T-helper 22 cell (primary cell): ENCODE measurements at places on chromosomes 5 and 9.

DNA sequence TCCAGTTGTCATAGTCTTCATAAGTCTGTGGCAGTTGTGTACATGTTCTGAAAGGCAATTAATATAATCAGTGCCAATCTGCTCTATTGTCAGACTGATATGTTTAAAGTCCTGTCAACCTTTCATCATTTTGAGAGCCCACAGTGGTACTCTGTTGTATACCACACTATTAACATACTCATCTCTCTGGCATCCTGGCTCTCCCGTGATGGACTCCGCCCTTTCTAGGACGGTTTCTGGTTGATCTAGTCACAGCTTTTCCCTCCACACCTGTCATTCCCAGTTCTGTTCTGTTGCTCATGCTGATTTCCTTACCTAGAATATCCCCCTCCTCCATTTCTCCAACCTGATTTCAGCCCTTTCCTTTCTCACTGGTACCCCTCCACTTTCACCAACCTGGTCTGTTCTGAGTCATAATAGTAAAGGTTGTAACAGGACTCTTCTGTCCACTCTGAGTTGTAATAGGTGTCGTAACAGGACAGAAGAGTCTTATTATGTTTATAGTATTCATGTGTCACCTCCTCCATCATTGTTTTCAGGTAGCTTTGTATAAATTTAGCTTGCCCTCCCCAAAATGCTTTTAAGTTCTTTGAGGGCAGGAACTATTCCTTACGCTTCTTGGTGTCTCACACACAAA is 4.1 kb downstream of the PTCD2 start:
- DNase-seq = no peak

DNA sequence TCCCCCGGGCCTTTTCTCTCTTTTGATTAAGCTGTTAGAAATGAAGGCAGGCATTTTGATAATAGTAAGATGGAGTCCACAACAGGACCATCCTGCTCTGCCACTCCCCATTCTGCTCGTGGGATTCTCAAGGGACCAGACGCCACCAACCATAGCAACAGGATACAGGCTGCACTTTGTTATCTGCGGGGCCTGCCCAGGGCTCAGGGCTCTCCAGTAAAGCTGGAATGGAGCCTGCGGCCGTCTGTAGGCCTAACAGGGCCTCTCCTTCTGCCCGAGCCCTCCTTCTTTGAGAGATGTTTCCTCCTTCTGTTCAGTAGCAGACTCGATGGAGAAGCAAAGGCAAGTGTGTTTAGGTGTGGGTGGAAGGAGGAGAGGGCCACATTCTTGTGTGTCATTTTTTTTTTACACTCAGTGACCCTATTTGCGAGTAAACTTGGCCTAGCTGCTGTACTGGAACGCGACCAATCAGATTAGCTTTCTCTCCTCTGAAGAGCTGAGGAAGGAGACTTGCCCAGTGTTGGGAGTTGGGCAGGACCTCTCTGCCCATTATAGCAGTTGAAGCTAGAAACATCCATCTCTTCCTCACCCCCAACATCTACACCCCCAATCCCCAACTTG is 8.9 kb upstream of the EPB41L4B start:
- DNase-seq = no peak

- no peak for DNase-seq
These were observed 127.2 kb downstream of the MLLT3 start for GRCh38 chr9:20495098-20495497.

- no peak for DNase-seq
These were observed 126.8 kb downstream of the NXNL2 start for GRCh38 chr9:88661759-88662158.

- no peak for DNase-seq
These were observed 47.7 kb downstream of the CNTRL start for GRCh38 chr9:121122246-121123032.

DNA sequence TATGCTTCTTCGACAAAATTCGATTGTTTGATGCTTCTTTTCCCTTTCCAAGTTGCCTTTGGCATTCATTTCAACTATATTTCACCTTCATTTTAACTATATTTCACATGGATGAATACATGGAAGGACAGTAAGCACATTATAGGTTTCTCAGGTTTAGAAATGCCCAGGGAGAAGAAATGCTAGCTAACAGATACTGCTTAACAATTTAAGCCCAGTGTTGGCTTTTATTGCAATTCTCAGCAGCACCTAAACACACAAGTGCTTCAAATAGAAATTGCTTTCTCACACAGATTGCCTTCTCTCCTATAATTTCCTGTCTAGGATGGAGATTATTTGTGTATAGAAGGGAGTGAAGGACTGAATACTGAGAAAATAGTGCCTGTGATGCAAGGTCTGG is 30.2 kb upstream of the SMC5 start:
- no peak for DNase-seq

GRCh38 chr9:121551985-121552753 is 52.5 kb upstream of the GGTA1 start:
- DNase-seq = no peak

- DNase-seq = no peak
These were observed 18.1 kb downstream of the TNC start for GRCh38 chr9:115099901-115100300.

GRCh38 chr9:248278-248961 is 33.8 kb downstream of the DOCK8 start:
- DNase-seq = no peak

GRCh38 chr5:88298425-88298824 is 29.8 kb upstream of the TMEM161B start:
- no peak for DNase-seq

- no peak for DNase-seq
These were observed 10.9 kb downstream of the ZCCHC10 start for GRCh38 chr5:133015466-133015865.

DNA sequence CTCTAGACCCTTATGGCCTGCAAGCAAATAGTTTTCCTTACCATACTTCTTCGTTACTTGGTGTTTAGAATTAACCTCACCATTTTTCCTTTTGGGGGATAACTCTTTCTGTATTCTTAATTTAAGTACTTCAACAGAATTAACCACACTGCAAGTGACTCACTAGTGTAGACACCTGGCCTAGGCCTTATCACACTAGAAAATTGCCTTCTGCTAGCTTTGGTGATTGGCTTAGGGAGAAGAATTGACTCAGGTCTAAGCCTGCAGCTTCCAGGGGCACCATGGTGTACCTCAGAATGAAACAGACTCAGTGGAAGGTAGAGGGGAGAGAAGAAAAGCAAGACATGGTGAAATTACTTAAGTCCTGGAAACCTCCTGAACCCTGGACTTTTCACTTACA is 112.8 kb upstream of the HMHB1 start:
- no peak for DNase-seq

GRCh38 chr5:94849821-94850736 is 231.6 kb downstream of the SLF1 start:
- no peak for DNase-seq

DNA sequence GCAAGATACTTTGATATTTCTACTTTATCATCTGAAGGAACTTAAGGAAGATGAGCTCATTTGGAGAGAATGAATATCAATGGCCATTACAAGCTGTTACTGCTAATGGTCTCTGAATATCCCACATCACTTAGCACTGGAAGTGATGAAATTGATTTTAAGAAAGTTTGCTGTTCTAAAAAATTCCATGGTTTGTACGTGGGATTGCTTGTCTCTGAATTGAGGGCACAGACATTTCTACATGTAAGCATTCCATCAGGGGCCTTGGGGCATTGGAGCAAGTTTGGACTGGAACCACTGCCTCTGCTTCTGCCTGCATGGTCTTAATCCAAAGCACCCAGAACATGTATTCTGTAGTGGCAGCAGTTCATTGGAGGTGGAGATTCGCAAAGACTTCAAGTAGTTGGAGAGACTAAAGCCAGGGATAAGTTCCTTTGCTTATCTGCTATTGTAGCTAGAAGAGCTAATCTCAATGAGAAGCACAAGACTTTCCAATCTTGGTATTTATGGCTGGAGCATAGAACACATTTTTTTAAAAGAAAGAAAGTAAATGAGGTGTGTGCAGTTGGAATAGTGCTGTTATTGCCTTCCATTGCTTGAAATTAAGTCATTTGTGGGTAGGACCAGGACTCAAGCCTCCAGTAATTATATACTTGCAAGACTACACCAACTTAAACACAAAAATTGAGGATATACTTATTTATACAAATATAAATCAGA is 424.2 kb downstream of the SPATA31D1 start:
- no peak for DNase-seq

GRCh38 chr9:115649991-115650472 is 503.6 kb upstream of the PAPPA start:
- no peak for DNase-seq

GRCh38 chr9:36127652-36128244 is 8.8 kb upstream of the GLIPR2 start:
- DNase-seq = no peak

- no peak for DNase-seq
These were observed 133.9 kb downstream of the PTTG1 start for GRCh38 chr5:160555581-160555970.

DNA sequence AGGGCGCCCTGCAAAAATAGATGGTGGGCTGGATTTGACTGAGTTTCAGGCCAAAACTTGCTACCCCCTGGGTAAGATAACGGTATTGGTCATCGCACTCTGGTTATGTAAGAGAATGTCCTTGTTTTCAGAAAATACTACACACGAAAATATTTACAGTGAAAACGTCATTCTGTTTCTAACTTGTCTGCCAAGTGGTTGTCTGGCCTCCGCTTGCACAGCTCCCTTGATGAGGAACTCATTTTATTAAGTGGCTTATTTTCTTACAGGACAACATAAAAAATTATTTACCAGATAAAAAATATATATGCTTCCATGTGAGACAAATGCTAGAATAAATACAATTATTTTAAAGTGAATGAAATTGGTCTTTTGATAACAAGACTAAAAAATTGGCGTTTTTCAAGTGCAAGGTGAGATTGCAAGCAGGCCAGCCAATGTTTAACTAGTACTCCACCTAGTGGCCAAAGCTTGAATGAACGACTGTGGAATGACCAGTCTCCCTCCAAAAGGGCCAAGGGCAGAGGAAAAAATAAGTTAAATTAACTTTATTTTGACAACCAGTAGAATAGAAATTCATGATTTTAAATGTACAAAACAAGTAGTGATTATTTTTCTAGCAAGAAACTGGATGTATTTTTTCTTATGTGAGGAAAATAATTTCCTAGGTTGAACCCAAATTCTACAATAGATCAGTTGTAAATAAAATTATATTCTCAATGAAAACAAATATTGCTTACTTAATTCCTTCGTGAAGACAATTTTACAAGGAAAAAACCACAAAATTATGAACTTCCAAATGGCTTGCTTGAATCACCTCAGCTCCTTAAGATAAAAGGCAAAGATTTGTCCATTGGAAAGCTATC is 93.2 kb downstream of the ZFAND5 start:
- DNase-seq = no peak

- DNase-seq = no peak
These were observed 45.6 kb downstream of the FOXI1 start for GRCh38 chr5:170151097-170151831.

DNA sequence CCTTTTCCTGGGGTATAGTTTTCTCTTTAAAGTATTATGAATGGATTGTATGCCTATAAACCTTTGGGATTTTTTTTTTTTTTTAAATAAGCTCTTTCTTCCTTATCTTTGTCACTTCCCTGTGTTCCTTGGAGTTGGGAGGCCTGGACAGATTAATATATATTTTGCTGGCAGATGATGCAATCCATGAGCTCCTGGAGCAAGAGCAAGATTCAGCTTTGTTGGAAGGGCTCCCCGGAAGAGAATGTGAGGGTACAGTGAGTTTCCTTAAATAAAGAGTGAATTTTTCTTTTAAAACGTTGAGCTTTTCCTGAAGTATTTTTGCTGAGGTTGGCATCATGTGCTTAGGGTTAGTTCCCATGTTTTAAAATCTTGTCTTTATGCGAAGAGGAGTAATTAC is 98.7 kb upstream of the SLC28A3 start:
- DNase-seq = no peak

DNA sequence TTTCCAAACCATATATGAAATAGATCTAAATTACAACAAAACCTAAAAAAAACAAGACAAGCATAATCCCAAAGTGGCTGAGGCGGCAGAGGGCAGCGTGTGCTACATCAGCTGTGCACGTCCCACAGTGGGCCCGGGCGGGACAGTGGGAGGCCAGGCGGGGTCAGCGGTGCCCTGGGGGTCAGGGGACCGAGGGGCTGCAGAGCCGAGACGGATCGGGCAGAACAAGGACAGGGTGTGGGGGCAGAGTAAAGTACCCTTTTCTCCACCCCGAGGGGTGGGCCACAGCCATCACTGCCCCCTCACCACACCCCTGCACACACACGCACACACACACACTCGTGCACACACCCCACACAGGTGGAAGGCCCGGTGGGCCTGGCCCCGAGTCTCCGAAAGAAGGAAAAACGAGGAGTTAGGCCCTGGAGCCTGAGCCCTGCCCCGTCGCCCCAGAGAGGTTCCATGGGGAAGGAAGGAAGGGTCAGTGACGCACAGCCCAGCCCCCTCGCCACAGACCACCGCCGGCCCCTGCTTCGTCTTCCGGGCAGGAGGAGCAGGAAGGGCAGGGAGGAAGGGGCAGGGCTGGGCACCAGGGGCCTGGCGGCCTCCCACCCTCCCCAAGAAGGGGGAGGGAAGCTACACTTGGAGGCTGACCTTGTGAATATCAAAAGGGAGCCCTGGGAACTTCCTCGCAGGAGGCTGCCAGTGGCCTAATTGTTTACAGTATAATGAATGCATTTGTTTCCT is 49.6 kb upstream of the UBAC1 start:
- DNase-seq = no peak

- DNase-seq = no peak
These were observed 153.4 kb downstream of the OLFM1 start for GRCh38 chr9:135240871-135241311.

DNA sequence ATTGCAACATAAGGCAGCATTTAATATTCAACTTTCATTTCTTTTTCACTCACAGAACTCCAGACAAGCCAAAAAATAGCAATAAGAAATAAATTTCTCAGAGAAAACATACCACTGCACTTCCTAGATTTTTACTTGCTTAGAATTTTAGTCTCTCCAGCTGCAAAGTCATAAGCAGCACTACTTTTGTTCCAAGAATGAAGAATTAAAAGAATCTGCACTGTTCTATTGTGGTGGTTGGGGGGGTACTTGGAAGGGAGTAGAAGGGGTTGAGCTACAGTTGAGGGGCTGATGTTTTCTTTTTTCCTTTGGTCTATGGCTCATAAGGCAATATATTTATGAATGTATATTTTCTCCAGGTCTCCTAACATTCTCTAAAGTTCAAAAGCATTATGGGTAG is 144.5 kb downstream of the KIAA0825 start:
- DNase-seq = no peak

GRCh38 chr5:152288499-152288898 is 116.6 kb downstream of the NMUR2 start:
- no peak for DNase-seq

DNA sequence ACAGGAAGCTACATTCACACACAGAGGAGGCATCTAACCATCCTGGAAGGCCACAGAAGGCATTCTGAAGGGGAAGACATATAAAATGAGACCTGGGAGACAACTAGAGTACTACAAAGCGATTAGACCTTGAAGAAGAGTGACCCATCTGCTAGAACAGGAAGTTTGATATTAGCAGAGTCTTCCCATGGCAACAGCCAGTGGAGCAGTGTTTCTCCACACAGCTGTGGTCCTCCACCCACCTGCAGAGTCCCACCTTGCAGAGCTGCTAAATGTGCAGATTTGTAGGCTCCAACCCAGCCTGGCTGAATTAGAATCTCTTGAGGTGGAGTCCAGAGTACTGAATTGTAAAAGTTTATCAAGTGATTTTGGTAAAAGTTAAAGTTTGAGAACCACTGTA is 267.0 kb downstream of the CETN3 start:
- DNase-seq = no peak

- DNase-seq = no peak
These were observed 1.4 kb upstream of the ETF1 start for GRCh38 chr5:138544181-138545134.
